ENCODE measurements at places on chromosomes 16 and 17.

GRCh38 chr16:89314357-89314756 is 96.9 kb downstream of the ZNF778 start:
- no peak for DNase-seq

- DNase-seq: peak; percentile 82
Measured at GRCh38 chr17:79042421-79043190, 18.6 kb downstream of the C1QTNF1 start.

GRCh38 chr16:4882000-4882632 is 34.8 kb downstream of the UBN1 start:
- DNase-seq: no peak

DNA sequence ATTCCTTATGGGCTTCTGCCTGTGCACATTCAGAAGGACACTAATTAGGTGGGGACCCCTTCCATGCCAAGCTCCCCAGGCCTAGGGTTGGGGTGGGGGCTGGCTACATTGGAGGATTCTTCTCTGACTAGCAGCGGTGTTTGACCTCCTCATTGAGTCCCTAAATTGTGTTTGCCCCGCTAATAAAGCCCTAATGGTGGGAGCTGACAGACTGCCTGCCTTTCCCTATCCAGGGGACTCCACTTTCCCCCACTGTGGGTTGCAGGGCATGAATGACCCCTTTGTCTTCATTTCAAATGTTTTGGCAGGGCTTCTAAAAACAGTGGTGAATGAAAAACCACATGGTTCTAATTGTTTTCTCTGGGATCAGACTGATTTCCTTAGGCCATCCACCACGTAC is 476.8 kb upstream of the CDH11 start:
- DNase-seq: no peak

- no peak for DNase-seq
Measured at GRCh38 chr17:14341866-14342265, 41.0 kb downstream of the HS3ST3B1 start.

- DNase-seq: peak; percentile 78
Measured at GRCh38 chr16:75471723-75472633, 7.5 kb upstream of the TMEM170A start.

DNA sequence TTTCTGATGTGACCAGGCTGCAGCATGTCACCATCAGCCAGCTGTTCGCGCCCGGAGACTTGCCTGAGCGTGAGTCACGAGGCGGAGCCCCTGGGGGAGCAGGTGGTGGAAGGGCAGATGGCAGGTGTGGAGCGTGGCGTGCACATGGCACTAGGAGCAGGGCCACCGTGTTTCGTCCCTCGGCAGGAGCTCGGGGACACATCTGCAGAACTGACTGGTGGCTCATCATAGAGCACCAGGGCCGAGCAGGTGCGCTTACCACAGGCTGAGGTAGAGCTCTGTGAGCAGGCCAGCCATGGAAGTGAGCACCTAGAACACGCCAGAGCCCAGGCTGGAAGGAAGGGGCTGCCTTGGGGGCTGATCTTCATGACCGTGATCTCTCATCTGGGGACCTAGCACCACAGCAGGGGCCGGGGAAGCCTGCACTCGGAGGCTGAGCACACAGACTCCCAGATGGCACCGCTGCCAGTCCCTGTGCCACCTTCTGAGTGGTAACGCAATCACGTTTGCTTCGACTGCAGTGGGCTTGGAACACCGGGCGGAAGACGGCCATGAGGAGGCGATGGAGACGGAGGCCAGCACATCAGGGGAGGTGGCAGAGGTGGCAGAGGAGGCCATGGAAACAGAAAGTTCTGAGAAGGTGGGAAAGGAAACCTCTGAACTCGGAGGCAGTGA is 61.8 kb upstream of the ENDOV start:
- DNase-seq: no peak

DNA sequence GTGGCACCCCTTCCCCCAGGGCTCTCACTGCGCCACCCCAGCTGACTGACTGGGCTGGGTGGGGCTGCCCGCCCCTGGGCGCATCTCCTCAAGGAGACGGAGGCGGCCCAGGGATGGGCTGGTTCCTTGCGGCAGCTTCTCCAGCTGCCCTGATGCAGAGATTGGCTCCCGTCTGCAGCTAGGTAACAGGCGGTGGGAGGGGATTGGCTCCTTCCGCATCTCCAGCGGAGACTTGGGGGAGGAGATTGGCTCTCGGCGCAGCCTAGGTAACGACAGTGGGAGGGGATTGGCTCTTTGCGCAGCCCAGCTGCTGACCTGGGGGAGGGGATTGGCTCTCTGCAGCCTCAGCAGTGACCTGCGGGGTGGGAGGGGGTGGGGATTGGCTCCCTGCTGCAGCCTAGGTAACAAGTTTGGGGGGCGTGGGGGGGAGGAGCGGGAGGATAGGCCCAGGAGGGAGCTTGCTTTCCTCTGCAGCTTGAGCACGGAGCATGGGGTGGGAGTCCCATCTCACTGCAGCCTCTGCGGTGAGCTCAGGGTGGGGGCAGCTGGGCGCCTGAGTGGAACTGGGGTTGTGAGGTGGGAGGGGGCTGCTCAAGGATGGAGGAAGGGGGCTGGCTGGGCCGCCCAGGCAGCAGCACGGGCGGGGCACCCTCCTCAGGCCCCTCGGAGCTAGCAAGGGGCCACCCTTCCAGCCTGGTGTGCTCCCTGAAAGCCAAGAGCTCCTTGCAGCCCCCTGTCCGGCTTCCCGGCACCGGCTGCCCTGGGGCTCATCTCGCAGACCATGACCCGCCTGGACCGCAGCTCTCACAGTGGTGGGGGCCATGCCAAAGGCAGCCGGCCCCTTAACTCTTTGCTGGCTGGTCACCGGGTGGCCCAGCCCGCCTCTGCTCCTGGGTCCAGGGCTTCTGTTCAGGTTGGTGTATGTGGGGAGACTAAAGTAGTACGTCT is 6.4 kb downstream of the NFE2L1 start:
- peak; percentile 12 for DNase-seq

DNA sequence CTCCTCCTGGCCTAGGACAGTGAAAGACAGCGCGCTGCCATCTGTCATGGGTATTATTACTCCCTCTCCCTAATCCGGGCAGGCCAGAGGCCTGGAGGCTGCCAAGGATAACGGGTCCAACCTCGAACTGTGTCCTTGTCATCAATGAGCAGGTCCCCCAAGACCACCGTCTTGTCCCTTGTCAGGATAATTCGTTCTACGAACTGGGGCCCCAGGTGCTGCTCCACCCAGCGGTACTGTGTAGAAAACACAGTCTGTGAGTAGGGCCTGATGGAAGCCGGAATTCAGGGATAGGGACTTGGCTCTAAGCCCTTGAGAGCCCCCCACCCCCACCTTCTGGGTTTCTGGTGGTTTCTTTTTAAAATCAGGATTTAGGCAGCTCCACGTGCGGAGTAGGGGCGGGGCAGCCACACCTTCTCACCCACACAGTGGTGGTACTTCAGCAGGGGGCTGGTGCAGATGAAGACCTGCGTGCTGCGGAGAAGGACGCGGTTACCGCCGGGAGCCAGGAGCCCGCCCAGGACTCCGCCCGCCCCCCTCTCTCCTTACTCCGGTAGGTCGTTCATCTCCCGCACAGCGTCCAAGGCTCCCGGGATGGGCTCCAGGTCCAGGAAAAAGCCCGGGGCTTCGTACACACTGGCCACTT is 787 bp downstream of the NT5C start:
- DNase-seq: peak; percentile 68

DNA sequence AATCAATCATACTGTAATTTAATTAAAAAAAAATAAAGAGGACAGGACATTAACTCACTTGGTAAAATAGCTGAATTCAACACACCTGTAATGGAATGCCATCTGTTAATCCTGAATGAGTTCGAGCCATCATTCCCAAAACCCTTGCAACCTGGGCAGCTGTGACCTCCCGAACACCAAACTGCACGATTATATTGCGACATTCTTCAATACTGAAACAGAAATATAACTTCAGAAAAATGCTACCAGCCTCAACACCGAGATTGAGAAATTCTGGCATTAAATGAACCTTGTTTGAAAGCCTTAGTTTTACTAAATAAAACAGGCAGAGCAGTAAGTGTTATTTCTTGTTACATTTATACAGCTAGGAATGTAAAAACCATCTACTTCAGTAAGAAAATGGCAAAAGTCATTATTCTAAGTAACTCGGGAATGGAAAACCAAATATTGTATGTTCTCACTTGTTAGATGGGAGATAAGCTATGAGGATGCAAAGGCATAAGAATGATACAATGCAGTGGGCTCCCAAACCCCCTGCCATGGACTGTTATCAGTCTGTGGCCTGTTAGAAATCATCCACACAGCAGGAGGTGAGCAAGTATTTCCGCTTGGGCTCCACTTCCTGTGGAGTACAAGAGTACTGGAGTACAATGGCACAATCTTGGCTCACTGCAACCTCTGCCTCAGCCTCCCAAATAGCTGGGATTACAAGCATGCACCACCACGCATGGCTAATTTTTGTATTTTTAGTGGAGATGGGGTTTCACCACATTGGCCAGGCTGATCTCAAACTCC is 46.5 kb downstream of the CNOT1 start:
- DNase-seq: no peak

- no peak for DNase-seq
Measured at GRCh38 chr17:17840751-17841591, 4.2 kb upstream of the SREBF1 start.

GRCh38 chr16:522320-523096 is 5.0 kb upstream of the CAPN15 start:
- no peak for DNase-seq

- DNase-seq: no peak
Measured at GRCh38 chr17:41917192-41917591, 1.6 kb downstream of the ACLY start.

GRCh38 chr17:71304498-71305158 is 816.2 kb upstream of the SOX9 start:
- DNase-seq: no peak

- no peak for DNase-seq
Measured at GRCh38 chr17:14057591-14057990, 11.7 kb upstream of the COX10 start.

- peak; percentile 46 for DNase-seq
Measured at GRCh38 chr17:64448665-64449512, at the start of gene MILR1. Gene MILR1, plus strand, starts transcription at chr17:64449115. Its CDS starts 54 bp downstream, at chr17:64449169.

GRCh38 chr17:81493198-81494038 is 19.2 kb downstream of the ACTG1 start:
- no peak for DNase-seq

DNA sequence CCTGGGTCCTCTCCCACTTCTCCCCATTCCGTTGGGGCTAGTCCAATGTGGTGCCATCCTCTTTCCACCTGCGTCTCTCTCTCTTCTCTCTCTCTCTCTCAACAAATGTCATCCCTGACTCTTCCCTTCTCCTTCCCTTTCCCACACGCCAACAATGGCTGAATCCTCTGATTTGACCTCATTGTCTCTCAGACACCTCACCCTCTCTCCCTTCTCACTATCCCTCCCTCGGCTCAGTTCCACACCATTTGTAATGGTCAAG is 628 bp upstream of the ZNF18 start:
- no peak for DNase-seq

DNA sequence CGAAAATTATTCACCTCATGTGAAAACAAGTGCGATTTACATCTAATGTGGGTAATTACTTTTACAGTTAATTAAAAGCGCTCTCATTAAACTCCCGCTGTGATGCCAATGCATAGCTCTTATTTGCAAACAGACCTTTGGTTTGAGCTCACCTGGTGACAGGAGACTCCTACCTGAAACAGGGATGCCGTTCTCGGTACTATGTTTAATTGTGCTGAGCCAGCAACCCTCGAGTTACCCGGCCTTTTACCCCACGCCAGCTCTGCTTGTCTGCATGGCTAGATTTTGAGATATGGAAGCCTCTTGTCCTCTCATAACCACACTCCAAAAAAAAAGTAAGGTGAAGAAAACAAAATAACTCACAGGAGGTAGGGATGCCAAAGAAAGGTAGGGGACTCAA is 690.4 kb upstream of the RBFOX1 start:
- no peak for DNase-seq

DNA sequence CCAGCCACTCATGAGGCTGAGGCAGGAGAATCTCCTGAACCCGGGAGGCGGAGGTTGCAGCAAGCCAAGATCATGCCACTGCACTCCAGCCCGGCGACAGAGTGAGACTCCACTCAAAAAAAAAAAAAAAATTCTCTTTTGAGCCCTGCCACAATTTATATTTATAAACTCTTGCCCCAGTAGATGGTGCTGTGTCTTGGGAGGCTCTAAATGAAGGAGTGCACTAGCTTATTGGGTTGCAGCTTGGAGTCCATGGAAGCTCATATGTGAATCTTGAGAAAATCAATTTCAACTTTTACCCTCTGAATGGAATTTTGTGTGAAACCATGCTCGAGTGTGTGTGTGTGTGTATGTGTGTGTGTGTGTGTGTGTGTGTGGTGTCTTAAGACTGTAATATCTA is 420.1 kb downstream of the HS3ST4 start:
- DNase-seq: no peak

- DNase-seq: no peak
Measured at GRCh38 chr17:16971458-16972338, at the start of gene TNFRSF13B. Gene TNFRSF13B, minus strand, starts transcription at chr17:16972118. Its CDS starts 43 bp downstream, at chr17:16972075.

- no peak for DNase-seq
Measured at GRCh38 chr17:74340470-74341023, 14.5 kb downstream of the KIF19 start.

DNA sequence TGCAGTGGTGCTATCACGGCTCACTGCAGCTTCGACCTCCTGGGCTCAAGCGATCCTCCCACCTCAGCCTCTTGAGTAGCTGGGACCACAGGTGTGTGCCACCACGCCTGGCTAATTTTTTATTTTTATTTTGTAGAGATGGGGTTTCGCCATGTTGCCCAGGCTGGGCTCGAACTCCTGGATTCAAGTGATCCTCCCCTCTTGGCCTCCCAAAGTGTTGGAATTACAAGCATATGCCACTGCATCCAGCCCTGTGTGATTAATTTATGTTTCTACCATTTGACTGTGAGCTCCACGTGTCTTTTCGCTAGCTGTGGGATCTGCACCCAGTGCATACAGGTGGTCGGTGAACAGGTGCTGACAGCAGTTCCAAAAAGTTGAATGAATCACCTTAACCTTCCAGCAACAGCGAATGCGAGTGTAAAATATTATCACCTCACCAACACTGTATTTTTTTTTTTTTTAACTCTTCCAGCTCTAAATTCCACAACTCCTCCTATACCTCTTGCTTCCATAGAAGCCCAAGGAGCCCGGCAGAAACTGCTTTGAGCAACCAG is 484 bp upstream of the NUDT7 start:
- DNase-seq: no peak

Measured in GM13977 (cell line).